ENCODE measurements at places on chromosomes 11 and 22.

DNA sequence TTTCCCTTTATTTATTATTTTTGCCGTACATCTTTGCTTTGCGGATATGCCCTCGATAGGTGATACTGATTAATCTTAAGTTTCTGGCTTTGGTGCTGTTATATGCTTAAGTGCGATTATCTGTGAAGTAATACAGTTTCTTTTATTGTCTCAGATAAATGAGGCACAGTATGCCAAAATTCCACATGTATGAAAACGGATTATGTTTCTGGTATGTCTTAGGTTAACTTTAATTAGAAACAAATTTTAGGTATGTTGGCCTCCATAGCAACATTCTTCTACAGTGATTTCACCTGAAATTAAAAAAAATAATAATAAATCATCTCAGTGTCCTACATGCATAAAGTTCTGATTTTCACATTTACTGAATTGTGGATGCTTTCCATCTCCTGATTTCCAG lies 119.2 kb downstream of the ARHGAP42 start:
- DNase-seq: no peak
- H3K36me3 ChIP-seq: no peaks in the 10 kb centered on the region
- no peak overlapping the region for H3K4me3 ChIP-seq
- H3K27me3 ChIP-seq: no peaks in the 10 kb centered on the region
- H3K4me1 ChIP-seq: no peaks in the 10 kb centered on the region

DNA sequence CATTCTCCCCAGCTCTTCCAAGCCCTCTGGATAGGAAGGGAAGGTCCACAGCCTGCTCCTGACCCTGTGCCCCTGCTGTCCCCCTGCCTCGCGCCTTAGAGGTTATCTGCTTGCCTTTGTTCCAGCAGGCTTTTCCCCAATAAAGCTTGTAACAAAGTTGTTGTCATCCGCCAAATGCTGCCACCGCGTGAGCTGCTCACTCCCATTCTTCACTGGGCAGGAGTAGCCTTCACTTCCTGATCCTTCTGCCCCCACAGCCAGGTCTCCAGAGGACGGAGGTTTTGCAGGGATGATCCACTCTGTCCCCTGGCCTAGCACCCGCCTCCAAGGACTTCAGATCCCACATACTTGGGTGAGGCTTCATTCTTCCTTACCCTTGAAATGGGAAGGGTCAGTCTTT lies 94.0 kb upstream of the RASSF10 start:
- DNase-seq: no peak
- no peak overlapping the region for H3K27ac ChIP-seq
- peaks cover 7% of the 10 kb centered on the region for H3K27me3 ChIP-seq
- H3K4me3 ChIP-seq: no peak overlapping the region
- no peaks in the 10 kb centered on the region for H3K4me1 ChIP-seq

DNA sequence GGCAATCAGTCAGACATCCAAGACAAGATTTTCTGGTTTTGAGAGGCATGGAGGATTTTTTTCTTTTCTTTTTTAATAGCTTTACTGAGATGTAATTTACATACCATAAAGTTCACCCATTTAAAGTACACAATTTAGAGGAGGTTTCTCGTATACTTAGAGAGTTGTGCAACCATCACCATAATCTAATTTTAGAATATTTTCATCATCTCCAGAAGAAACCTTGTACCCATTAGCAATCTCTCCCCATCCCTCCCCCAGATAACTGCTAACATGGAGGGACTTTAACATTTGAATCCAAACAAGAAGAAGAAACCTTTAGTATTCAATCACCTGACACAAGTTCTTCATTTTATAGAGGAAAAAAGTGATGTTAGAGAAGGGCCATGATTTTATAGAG lies 83.6 kb downstream of the CLPB start:
- H3K36me3 ChIP-seq: no peaks in the 10 kb centered on the region
- H3K4me1 ChIP-seq: no peaks in the 10 kb centered on the region

GRCh38 chr11:65111159-65111743 lies 421 bp upstream of the TM7SF2 start:
- no peak for DNase-seq
- H3K4me1 ChIP-seq: peaks cover 25% of the 10 kb centered on the region
- peaks cover 27% of the 10 kb centered on the region for H3K36me3 ChIP-seq
- no peaks in the 10 kb centered on the region for H3K27me3 ChIP-seq
- peak overlapping the region; percentile 42 for H3K27ac ChIP-seq

DNA sequence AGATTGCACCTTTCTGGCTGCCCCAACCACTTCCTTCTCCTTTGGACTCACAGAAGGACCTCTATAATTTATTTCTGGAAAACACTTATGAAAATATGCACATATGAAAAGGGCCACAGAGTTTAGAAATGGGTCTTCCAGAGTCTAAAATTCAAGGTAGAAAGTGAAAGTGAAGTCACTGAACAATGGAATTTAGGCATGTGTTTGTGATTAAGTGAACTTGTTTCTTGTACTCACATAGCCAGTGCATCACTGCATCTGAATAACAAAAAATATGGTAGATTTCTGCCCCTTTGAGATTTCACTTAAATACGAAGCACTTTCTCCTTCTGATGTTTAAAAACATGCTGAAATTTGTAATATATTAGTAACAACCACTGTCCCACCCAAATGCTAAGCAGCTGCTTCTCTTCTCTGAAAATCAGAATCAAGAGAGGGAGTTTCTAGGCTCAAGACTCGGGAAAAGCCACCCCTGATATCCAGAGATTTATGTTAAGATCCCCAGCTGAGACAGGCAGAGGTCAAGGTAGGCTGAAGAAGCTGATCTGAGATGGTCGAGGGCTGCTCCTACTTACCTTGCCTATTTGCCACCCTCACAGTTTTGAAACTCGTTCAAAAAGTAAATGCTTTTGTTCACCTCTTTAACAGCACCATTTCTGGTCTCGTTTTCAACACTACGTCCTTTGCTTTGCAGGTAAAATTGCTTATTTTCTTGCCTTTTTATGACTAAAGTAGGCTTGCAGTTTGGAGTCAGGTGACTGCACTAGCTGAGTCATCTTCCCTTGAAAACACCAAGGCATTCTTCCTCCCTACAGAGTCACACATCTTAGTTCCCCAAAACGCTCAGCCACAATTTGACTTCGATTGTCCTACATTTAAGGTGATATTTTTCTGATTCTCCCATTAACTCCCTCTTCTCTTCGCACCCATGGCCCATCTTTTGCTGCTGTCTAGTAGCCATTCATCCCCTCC lies at the start of gene XKR3:
TSS of gene XKR3 (minus strand) at position 696 of the 972 bp plus-strand sequence. CDS start 17,338 bp downstream, outside the sequence.
- peaks cover 28% of the 10 kb centered on the region for H3K4me1 ChIP-seq
- DNase-seq: no peak
- peaks cover 3% of the 10 kb centered on the region for H3K36me3 ChIP-seq

DNA sequence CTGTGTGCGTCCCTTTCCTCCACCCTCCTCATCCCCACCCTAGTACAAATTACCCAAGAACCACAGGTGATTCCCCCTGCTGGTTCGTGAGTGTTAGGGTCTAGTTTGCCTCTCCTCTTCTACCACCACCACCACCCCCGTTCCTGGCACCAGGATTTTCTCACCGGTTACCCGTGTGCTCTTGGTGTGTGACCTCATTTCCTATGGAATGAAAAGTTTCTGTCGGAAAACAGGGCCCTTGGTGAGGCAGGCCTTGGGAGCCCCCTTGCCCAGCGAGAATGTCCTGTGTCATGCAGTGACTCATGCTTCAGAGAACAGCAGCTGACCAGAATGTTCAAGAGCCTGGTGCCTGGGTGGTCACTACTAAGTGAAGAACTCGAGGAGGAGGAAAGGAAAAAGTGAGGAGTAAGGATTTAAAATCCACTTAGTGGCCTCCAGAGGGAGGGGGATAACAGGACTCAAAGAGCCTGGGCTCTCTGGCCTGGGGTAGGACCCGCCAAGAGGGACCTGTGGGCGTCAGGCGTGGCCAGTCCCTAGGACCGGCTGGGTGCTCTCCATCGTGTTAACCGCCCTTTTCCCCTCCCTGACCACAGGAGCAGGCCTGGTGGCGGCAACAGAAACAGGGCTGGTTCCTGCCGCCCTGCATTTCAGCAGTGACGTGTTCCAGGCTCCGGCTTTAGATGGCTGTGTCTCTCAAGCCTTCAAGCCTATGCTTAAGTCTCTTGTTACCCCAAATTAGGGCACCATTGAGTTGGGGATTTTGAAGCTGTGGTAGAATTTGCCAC lies 30.2 kb downstream of the C22orf31 start:
- H3K27ac ChIP-seq: no peak overlapping the region
- DNase-seq: no peak
- no peak overlapping the region for H3K4me3 ChIP-seq
- H3K27me3 ChIP-seq: peaks cover 72% of the 10 kb centered on the region

GRCh38 chr11:108538022-108538424 lies 39.8 kb upstream of the POGLUT3 start:
- no peak for DNase-seq
- no peaks in the 10 kb centered on the region for H3K36me3 ChIP-seq
- H3K4me3 ChIP-seq: no peak overlapping the region
- H3K27ac ChIP-seq: no peak overlapping the region
- H3K4me1 ChIP-seq: no peaks in the 10 kb centered on the region

DNA sequence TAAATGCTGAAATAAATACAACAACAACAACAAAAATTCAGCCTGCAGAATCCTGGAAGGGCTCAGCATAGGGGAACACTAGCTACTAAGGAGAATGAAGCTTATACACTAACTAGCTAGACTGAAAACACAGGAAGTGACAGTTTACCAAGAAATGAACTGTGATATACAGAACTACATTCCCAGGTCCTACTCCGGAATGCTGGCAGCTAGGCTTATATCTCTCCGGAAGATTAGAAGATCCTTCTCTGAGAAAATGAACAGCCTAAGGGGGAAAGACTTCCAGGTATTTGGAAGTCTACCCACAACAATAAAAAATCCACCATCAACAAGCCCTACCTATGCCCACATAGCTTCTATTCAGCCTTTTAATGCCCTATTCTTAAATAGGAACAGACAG lies 31.0 kb downstream of the CCDC34 start:
- no peak for DNase-seq
- H3K27ac ChIP-seq: no peak overlapping the region
- no peaks in the 10 kb centered on the region for H3K4me1 ChIP-seq
- H3K36me3 ChIP-seq: no peaks in the 10 kb centered on the region
- H3K27me3 ChIP-seq: no peaks in the 10 kb centered on the region

GRCh38 chr11:84865791-84866535 lies 761.2 kb downstream of the DLG2 start:
- H3K27ac ChIP-seq: no peak overlapping the region
- no peak for DNase-seq
- H3K4me1 ChIP-seq: no peaks in the 10 kb centered on the region
- H3K4me3 ChIP-seq: no peak overlapping the region

DNA sequence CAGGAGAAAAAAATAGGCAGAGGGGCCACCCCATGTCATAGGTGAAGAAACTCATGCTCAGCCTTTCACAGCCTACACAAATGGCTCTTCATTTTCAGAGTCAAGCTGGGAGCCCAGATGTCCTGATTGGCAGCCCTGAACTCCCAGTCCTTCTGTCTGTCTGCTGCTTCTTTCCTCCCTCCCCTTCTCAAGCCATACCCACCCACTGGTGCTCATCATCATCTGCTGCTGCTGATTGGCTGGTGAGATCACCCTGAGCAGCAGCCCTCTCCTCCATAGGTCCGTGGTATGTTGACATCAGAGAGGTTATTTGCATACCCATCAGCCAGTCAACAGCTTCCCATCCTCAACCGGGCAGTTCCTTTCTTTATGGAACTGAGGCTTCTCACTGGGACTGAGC lies 46.1 kb upstream of the PRDM11 start:
- DNase-seq: no peak
- peaks cover 15% of the 10 kb centered on the region for H3K27me3 ChIP-seq
- no peaks in the 10 kb centered on the region for H3K36me3 ChIP-seq
- H3K4me1 ChIP-seq: peaks cover 9% of the 10 kb centered on the region

GRCh38 chr11:68735646-68736045 lies 15.7 kb downstream of the TESMIN start:
- H3K36me3 ChIP-seq: no peaks in the 10 kb centered on the region
- H3K4me1 ChIP-seq: no peaks in the 10 kb centered on the region
- H3K27ac ChIP-seq: no peak overlapping the region
- H3K27me3 ChIP-seq: no peaks in the 10 kb centered on the region
- no peak for DNase-seq
- no peak overlapping the region for H3K4me3 ChIP-seq

DNA sequence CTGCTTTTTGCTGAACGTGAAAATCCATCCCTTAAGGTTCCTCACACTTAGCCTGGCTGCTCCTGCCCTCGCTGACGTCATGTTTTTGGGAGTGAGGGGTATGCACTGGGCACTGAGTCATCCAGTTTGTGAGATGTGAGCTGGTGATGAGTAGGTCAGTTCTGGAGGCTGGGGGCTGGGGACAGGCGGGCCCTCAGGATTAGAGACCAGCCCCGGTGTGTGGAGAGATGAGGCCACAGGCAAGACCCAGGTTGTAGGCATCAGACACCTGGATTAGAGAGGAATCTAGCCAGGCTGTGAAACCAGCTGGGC lies 9.2 kb downstream of the KCNC1 start:
- no peak overlapping the region for H3K4me3 ChIP-seq
- no peaks in the 10 kb centered on the region for H3K36me3 ChIP-seq
- no peak overlapping the region for H3K27ac ChIP-seq
- no peaks in the 10 kb centered on the region for H3K27me3 ChIP-seq

GRCh38 chr11:68447015-68447801 lies 13.3 kb upstream of the PPP6R3 start:
- H3K27me3 ChIP-seq: no peaks in the 10 kb centered on the region
- H3K4me3 ChIP-seq: no peak overlapping the region
- peaks cover 6% of the 10 kb centered on the region for H3K4me1 ChIP-seq
- H3K27ac ChIP-seq: no peak overlapping the region
- DNase-seq: peak; percentile 63
- H3K36me3 ChIP-seq: no peaks in the 10 kb centered on the region

DNA sequence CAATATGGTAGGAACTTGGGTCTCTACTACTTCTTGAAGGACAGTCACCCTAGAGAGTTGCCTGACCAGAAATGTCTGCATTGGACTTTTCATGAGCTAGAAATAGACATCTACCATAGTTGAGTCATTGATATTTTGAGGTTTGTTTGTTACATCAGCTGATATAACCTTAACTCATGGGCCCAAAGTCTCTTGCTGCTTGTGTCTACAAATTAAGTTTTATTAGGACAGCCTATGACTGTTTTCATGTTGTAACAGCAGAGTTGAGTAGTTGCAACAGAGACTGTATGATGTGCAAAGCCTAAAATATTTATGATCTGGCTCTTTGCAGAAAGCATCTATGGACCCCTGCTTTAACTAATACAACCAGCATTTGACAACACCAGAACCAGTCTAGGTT lies 155.3 kb downstream of the MIAT start:
- no peak overlapping the region for H3K4me3 ChIP-seq
- DNase-seq: no peak
- no peaks in the 10 kb centered on the region for H3K4me1 ChIP-seq
- no peak overlapping the region for H3K27ac ChIP-seq

DNA sequence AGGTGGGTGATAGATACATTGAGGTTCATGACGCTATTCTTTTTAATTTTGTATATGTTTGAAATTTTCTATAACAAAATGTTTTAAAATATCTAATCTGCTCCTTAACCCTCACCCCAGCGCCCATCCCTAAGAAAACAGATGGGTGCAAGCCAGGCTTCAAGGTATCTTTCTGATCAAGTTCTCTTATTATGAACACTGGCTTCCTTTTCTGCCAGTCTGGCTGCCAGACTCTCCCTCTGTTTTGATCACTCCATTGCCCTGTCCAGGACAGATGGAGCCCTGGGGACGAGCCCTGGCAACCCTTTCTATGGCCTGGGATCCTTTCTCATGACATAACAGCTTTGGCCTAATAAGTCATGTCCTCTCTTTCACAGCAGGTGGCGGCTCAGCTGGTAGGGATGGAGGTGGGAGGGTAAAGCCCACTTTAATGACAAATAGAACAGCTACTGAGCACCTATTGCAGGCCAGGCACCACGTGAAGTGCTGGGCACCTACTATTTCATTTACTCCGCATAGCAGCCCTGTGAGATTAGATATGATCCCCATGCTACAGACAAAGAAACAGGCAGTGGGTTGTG lies 38.4 kb downstream of the DRD2 start:
- H3K4me1 ChIP-seq: peaks cover 8% of the 10 kb centered on the region
- no peak for DNase-seq
- no peak overlapping the region for H3K27ac ChIP-seq
- H3K4me3 ChIP-seq: no peak overlapping the region
- no peaks in the 10 kb centered on the region for H3K36me3 ChIP-seq
